ENCODE measurements at places on chromosomes 3 and 15.
A peak's percentile ranks its signal among the peaks of the same experiment; 100 is the strongest.

- DNase-seq: no peak
Measured at GRCh38 chr3:30756218-30756617, 138.2 kb downstream of the GADL1 start.

- no peak for DNase-seq
Measured at GRCh38 chr3:54994111-54994513, 66.3 kb upstream of the LRTM1 start.

- DNase-seq: no peak
Measured at GRCh38 chr3:37702478-37703154, 159.1 kb upstream of the CTDSPL start.

GRCh38 chr15:62769604-62770003 is 272.9 kb upstream of the TPM1 start:
- DNase-seq: no peak

GRCh38 chr3:122097141-122097540 is 42.0 kb downstream of the CD86 start:
- no peak for DNase-seq

- DNase-seq: no peak
Measured at GRCh38 chr3:149366941-149367840, 10.3 kb downstream of the TM4SF1 start.

- DNase-seq: no peak
Measured at GRCh38 chr3:137217733-137218132, 259.9 kb downstream of the IL20RB start.

GRCh38 chr3:161409069-161409468 is 37.8 kb upstream of the SPTSSB start:
- DNase-seq: peak; percentile 80

GRCh38 chr3:99856437-99857220 is 39.0 kb downstream of the CMSS1 start:
- DNase-seq: no peak

DNA sequence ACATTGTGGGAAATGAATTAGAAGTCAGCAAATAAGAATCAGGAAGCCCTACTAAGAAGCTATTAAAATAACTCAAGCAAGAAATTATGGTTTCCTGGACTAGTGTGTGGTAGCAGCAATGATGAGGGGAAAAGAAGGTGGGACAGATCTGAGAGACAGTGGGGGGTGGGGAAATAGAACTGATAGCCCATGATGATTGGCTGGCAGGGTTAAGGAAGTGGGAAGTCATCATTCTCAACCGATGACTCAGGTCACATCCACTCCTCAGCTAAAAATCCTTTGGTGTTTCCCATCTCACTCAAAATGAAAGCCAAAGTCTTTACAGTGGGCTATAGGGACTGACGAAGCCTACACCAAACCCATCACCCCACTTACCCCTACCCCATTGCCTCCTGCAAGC is 153.9 kb upstream of the ARHGEF26 start:
- DNase-seq: no peak

DNA sequence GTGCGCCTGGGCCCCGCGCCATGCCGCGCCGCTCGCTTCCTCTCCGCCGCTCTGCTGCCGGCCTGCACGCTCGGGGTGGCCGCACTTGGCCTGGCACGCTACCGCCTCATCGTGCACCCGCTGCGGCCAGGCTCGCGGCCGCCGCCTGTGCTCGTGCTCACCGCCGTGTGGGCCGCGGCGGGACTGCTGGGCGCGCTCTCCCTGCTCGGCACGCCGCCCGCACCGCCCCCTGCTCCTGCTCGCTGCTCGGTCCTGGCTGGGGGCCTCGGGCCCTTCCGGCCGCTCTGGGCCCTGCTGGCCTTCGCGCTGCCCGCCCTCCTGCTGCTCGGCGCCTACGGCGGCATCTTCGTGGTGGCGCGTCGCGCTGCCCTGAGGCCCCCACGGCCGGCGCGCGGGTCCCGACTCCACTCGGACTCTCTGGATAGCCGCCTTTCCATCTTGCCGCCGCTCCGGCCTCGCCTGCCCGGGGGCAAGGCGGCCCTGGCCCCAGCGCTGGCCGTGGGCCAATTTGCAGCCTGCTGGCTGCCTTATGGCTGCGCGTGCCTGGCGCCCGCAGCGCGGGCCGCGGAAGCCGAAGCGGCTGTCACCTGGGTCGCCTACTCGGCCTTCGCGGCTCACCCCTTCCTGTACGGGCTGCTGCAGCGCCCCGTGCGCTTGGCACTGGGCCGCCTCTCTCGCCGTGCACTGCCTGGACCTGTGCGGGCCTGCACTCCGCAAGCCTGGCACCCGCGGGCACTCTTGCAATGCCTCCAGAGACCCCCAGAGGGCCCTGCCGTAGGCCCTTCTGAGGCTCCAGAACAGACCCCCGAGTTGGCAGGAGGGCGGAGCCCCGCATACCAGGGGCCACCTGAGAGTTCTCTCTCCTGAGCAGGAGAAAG is 951 bp downstream of the GPR62 start:
- DNase-seq: peak; percentile 65

DNA sequence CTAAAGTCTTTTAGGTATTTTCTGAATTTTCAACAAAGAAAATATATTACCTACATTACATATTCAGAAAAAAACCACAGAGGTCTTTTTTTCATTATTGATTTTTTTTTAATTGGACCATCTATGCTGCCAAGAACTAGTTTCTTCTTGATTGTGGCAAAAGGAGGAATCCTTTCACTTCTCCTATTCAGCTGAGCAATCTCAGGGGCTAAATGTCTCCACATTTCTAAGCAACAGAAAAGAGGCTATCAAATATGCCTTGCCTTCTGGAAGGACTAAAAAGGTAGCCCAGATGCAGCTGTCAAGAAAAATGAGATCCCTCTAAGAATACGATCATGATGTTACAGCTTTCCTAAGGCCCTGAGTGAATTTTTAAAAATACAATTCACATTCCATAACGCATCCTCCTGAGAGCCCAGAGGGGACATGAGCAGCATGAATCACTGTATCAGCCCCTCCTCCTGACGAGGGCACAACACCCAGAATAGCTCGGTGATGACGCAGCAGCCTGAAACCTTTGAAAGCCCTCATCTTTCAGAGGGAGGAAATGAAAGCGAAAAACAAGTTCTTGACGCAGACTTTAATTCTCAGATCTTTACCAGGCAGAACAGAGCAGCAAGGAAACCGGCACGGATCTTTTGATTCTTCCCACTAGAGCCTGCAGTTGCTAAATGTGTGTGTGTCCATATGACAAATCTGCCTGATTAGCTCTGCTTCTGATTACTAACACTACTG is 24.6 kb downstream of the RUBCN start:
- peak; percentile 88 for DNase-seq

GRCh38 chr15:58628206-58628947 is 121.1 kb downstream of the ADAM10 start:
- no peak for DNase-seq

DNA sequence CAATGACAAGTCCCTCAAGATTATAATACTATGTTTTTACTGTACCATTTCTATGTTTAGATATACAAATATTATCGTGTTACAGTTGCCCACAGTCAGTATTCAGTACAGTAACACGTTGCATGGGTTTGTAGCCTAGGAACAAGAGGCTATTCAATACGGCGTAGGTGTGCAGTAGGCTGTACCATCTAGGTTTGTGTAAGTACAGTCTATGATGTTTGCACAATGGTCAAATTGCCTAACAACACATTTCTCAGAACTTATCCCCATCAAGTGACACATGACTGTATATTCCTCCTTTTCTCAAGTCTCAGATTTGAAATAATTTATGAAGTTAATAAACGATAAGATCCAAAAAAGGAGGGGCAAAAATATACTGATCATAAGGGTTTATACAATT is 21.7 kb downstream of the ZDHHC3 start:
- DNase-seq: no peak

DNA sequence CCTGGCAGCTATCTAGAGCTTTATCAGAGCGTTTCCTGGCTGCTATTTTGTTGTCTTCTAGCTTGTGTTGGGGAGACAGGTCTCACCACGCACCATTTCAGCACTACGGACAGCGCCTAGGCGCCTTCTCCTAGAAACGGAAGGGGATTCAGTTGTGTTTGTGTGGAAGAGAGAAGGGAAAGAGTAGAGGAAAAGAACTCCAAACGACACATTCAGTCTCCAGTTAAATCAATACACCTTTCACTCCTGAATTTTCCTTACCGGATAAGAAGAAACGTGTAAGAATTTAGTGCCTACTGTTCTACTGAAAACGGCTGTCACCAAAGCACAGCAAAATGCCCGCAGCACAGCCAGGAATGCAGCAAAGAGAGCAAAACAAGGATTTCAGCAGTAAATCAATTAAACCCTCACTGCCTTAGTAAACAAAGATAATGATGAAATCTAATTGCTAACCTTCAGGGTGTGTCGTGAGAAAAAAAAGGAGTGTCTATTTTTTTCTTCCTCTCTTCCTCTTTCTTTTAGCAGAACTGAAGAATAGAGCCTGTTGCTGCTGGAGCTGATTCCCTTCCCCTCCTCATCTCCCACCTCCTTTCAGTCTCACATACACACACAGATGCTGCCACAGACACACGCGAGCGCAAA is 412 bp upstream of the CTXN2 start:
- peak; percentile 76 for DNase-seq

Measured in brain (organoid and tissue), 16 donors.